ENCODE measurements at places on chromosomes 5 and 9. TPM values are rescaled to one million over a fixed set of nuclear protein-coding genes. Genes with fewer than 3 reads are reported as not detected.

The N4BP3 gene
- 1.3 TPM for total RNA-seq

DNA sequence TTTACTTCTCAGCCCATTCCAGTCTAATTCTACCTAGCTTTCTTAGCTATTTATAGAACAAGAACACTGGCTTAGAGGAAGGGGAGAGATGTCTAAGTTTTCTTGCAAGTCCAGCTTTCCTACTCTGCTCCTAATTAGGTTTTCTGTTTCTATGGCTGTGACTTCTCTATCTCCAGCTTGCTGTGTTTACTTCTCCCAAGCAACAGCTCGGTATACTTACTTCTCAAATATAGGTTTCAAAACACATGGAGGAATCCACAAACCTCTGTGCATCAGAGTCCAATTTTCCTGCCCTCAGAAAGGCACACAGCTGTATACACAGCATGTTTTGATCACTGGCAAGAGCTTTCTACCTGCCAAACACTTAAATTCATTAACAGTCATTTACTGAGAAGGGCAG, 17.4 kb upstream of the HMGCR start:
- ATAC-seq: no peak

- ATAC-seq: peak; percentile 35
Measured at GRCh38 chr5:115708819-115709477, 83.1 kb upstream of the TMED7 start.

DNA sequence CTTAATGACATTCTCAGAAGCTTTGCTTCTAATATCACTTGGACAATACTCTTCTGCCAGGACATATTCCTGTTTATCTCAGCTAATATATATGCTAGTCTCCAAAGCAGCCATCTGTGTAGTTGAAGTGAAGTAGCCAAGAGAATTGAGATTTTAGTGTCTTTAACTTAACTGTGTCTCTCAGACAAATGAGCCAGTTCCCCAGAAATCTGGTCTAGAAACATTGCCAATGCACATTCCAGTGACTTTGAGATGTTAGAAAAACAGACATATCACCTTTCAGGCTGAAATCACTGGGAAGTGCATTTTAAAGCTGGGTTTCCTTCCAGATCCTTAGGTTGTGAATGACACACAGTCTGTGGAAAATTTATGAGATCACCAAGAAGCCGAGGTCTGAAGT, 114.6 kb downstream of the MTX3 start:
- ATAC-seq: no peak

- no peak for ATAC-seq
Measured at GRCh38 chr9:8895106-8895860, 1095.7 kb upstream of the DMAC1 start.

GRCh38 chr9:101354143-101354764, 30.6 kb downstream of the BAAT start:
- no peak for ATAC-seq

DNA sequence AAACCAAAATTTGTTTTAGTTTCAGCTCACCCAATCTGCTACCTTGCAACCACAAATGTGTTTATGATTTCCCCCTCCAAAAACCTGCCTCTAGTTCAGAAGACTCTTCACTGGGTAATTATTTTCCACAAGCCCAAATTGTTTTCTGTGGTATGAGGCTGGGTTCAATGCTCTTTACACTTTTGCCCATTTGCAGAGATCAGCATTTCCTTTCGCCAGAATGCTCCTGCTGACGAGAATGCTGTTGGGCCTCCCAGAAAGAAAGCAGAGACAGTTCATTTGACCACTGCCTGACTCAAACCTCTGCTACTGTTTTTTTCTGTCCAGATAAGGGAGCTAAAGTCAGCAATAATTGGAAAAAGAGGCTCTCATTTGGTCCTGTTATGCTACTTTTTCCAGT, 427.3 kb downstream of the PDE4D start:
- no peak for ATAC-seq

GRCh38 chr9:133100506-133101355, 20.3 kb downstream of the RALGDS start:
- no peak for ATAC-seq

All from gastroesophageal sphincter (tissue), 4 donors.